GM12892 (cell line): ENCODE measurements at places on chromosomes 2 and 18.

DNA sequence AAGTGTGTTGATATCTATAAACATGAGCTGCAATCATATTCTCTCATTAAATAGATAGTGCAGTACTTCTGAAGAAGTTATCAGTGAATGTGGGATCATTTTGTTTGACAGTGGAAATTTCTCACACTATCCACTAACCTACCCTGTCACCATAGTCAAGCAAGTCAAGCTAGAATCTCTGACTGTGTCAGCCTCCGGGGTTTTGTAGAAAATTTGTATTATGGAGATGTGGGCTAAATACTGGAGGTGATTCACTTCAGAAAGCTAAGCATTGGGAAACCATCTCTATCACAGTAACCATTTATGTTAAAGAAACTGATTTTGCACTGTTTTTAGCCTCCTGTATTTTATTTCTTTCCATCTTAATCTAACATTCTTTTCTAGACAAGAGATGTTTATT is 126.6 kb upstream of the CREB1 start:
- DNase-seq = no peak

- no peak for DNase-seq
Observed at GRCh38 chr2:191738667-191739066, 60.7 kb downstream of the NABP1 start.

DNA sequence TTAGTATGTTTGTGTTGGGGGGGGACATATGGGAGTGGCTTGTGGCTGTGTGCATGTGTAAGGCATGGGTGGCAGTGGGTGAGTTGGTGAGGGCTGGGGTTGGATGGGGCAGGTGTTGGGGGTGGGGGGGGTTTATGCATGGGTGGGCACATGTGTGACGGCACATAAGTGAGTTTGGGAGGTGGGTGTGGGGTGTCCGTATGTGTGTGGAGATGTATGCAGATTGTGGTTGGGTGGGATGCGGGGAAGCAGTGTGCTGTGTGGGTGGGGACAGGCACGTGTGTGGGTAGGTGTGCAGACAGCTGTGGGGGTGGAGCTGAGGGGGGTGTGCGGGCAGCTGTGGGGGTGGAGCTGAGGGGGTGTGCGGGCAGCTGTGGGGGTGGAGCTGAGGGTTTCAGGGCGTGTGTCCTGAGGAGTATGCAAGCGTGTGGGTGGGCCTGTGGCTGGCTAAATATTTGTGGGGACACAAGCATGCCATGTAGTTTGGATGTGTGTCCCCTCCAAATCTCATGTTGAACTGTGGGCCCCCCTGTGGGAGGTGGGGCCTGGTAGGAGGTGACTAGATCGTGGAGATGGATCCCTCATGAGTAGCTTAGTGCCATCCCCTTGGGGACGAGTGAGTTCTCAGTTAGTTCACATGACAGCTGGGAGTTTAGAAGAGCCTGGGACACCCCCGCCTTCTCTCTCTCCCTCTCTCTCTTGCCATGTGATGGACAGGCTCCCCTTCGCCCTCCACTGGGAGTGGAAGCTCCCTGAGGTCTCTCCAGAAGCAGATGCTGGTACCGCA is 59.4 kb downstream of the ANKMY1 start:
- DNase-seq = no peak

GRCh38 chr2:203636588-203637470 is 69.6 kb upstream of the CD28 start:
- no peak for DNase-seq

- DNase-seq = peak; percentile 79
Observed at GRCh38 chr2:241102239-241102803, at the start of gene MTERF4. TSS of gene MTERF4 (minus strand) at chr2:241102287. CDS start at chr2:241102273, 14 bp downstream.

GRCh38 chr2:69715964-69716363 is 26.0 kb upstream of the ANXA4 start:
- DNase-seq = no peak

GRCh38 chr2:197281421-197281820 is 29.2 kb downstream of the ANKRD44 start:
- no peak for DNase-seq

DNA sequence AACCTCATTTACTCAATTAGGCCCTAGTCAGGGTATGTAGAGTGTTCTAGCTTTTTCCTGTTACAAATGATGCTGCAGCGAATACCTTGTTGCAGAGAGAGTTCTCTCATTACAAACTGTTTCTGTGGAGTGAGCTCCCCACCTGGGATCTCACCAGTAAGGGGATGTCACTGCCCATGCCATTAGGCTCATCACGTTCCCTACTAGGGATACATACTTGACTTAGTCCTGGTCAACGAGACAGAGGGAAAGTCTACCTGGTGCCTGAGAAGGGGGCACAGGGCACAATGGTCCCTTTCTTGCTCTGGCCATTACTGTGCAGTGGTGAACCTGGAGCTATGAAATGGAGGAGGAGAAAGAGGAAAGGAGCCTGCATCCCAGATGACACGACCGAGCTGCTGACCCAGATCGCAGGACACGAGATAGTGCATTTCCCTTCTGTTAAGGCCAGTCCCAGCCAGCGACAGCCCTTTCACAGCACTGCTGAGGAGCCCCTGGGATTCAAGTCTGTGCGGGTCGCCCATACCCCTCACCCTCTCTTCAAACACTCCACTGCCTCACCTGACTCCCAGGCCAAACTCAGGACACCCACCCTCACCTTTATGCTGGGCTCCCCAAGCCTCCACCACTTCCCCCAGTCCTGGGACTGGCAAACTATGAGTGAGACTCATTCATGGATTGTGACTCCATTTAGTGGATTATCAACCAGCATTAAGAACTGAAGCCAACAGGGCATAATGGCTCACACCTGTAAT is 16.0 kb downstream of the MALL start:
- DNase-seq = no peak

DNA sequence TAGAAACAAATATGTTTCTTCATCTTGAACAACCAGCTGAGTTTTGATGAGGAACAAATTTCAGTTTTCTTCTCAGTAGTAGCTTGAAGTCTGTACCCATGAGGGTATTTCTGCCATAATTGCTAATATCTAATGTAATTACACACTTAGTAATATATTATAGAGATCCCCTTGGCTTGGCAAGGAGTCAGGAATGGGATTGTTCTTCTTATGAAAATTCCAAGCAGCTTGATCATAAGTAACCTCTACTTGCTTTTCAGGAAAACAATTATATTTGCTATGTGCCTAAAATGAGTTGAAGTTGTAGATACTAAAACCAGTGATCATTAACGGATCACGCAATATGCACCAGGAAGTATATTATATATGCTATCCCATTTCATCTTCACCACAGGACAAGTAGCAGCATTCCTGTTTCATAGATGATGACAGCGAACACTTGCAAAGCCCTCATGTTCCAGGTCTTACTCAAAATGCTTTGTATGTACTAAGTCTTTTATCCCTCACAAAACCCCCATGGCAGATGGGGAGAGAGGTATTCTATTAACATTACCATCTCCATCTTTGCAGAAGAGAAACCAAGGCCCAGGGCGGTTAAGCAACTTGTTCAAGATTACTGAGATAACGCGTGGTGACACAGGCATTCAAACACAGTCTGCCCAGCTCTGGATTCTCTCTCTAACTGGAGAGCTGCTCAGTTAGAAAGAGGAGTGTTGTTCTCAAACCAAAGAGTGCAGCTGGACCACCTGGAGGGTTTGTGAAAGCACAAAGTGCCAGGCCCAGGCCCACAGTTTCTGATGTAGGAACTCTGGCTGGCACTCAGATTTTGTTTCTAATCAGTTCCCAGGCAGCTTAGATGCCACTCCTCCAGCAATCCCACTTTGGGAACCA is 21.8 kb upstream of the RGPD4 start:
- DNase-seq = no peak

GRCh38 chr18:68034296-68034695 is 517.8 kb upstream of the DSEL start:
- DNase-seq = no peak

GRCh38 chr2:155310589-155310988 is 612.1 kb downstream of the KCNJ3 start:
- no peak for DNase-seq

DNA sequence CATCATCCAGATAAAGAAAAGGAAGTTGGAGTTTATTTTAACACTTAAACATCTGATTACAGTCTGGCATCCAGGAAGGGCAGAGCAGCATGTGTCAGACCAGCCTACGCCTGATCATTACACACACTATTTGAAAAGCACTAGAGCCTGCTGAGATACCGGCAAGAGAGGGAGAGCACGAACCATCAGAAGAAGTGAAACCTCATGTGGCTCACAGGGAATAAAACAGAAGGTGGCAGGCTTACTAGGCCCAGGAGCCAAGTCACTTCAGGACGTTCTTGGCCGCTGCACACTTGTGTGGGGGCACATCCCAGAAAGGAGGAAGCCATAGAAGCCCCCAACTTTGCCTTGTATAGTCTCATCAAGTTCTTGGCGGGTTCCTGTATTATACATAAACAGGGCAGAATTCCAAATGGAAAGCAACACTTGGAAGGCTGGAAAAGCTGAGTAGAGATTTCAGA is 105.5 kb downstream of the UGGT1 start:
- DNase-seq = no peak

- DNase-seq = no peak
Observed at GRCh38 chr2:138147796-138148195, 183.5 kb downstream of the HNMT start.

DNA sequence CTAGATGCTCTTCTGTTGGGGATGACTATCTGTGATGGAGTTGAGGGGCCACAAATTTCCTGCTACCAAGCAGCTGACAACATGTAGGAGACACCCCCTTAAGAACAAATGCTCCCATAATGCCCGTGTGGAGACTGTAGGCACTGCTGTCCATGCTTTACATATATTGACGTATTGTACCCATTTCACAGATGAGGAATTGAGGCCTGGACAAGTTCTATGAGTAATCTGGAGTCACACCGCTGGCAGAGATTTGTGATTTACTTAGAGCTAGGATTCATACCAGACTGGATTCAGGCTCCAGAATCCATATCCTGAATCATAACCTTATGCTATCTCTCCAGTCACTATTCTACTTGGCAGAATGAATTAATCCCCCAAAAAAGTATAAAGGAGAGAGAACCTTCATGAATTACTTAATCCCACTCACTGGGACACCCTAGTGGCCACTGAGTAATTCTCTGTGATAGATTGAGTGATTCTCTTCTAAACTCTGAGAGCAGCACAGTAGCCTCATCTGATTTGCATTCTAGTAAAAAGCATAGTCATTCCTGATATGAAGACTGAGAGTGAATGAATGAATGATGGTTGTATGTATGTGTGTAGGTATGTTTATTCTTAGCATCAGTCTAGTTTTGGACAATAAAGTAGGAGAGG is 460.7 kb upstream of the MEIS1 start:
- DNase-seq = no peak
